NCI-H345 (cell line): ENCODE measurements at places on chromosomes 12 and 14.

DNA sequence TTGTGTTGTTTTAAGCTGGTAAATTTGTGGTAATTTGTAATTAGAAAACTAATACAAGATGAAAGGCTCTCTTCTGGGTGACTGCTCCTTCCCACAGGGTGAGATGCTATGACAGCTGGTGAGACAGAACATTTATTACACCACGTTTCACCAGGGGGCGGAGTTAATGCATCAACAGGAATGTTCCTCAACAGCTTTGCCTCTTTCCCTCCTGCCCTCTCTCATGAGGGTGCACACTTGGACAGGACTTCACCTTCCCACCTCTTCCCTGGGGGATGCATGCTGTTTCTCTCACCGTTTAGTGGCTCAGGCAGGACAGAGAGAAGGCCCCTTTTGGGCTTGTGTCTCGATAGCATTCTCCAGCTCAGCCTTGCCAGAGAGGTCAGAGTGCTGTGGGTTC is 13.4 kb upstream of the PPP1R1A start:
- DNase-seq: no peak

DNA sequence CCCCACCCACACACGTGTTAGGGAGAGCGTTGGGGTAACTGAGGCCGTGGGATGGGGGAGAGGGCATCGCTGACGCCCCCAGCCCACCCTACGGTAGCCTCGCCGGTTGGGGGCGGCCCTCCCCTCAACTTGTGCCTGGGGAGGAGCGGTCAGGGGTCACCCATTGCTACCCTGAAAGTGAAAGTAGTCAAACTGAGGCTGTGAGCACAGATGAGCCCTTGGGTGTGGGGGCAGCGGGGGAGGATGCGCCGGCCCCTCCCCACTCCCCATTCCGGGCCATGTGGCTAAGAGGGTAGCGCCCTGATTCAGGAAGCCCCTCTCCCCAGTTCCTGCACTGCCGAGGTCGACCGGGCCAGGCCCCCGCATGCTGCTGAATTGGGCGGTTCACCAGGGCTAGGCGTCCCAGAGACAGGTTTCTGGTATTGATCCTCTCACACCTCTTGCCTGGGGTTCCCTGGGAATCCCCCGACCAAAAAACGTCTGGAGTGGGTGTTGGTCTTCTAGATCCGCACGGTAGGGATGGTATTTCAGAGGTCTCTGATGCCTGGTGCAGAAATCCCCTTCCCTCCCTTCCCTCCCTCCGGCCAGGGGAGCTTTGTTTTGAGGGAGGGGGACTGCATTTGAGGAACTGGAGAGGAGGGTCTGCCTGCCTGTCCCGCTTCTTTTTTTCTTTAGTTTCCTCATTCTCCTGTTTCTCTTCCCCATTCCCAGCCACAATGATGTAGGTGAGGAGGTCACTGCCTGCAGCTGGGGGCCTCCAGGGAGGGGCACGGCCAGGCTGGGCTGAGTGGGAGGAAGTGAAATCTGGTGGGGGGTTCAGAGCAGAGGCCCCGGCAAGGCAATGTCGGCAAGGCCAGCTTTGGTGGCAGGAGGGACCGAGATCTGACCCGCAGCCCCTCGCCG is 1.0 kb downstream of the SH2B3 start:
- DNase-seq: no peak

- DNase-seq: no peak
Measured at GRCh38 chr12:130178282-130178681, 16.0 kb downstream of the FZD10 start.

DNA sequence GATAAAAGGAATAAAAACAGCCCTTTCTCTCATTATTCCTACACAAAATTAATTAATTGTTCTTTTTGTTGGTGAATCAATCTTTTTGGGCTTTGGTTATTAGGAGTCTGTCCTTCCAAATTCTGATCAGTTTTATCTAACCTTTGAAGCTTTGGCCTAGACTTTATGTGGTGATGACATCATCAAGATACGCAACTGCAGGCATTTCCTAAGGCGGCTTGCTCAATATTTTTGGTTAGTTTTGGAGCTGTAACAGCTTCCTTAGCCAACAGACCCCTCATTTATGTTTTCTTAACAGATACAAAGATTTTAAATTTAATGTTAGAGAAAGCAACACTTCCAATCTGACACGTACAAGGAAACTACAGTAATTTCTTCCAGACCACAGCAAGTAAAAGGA is 87.8 kb upstream of the PDE3A start:
- DNase-seq: no peak

DNA sequence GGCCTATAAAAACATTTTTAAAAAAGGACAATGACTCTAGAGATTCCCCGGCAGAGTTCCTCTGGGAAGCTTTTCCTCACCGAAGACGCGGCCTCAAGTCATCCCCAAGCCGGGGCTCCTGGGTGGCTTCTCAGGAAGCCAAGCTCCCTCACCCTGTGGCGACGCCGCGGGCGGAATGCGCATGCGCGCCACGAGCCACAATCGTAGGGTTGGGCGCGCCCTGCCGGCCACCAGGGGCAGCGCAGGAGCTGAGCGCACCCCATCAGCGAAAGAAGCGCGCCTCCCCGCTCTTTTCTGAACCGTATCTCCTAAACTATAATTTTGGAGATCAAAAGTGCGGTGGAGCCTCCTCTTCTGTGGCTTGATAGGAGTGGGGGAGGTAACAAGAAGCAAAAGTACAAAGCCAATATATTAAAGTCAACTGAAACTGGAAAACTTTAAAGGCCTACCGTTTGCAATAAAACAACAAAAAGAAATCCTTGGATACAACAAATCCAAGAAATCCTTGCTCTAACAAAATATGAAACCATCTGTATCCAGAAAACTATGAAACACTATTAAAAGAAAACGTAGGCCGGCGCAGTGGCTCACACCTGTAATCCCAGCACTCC is 17.4 kb upstream of the CHFR start:
- DNase-seq: no peak

DNA sequence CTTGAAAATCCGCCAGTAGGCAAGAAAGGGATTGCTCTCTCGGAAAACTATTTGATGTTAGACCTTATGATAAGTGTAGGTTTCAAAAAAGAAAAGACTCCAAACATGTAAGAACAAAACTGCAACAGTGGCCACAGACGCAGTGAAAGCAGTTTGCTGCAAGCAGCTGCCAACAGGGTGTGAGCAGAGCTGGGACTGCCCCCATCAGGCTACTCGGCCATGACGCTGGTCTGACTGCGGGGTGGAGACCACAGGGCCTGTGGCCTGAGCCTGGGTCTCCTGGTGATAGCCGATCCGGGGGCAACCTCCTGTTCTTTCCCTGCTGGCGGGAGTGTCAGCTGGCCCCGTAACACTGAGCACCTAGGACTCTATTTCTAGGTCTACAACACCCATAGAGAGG is 63.2 kb downstream of the AMN start:
- DNase-seq: no peak

DNA sequence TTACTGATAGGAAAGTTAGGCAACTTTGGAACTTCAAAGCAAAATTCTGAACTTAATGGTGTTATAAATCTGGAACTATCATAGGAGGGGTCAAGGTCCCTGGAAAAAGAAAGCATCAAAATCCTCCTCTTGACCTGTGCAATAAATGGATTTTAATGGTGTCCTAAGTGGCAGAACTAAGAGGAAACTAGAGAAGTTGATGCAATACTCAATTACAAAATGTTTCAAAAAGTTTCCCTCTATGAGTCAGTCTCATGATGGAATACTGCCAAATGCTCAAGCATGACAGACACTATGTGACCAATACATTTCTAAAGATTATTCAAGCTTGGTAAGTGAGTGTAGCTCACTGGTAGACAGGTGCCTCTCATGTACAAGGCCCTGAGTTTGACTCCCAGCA is 47.7 kb upstream of the ERGIC2 start:
- no peak for DNase-seq

DNA sequence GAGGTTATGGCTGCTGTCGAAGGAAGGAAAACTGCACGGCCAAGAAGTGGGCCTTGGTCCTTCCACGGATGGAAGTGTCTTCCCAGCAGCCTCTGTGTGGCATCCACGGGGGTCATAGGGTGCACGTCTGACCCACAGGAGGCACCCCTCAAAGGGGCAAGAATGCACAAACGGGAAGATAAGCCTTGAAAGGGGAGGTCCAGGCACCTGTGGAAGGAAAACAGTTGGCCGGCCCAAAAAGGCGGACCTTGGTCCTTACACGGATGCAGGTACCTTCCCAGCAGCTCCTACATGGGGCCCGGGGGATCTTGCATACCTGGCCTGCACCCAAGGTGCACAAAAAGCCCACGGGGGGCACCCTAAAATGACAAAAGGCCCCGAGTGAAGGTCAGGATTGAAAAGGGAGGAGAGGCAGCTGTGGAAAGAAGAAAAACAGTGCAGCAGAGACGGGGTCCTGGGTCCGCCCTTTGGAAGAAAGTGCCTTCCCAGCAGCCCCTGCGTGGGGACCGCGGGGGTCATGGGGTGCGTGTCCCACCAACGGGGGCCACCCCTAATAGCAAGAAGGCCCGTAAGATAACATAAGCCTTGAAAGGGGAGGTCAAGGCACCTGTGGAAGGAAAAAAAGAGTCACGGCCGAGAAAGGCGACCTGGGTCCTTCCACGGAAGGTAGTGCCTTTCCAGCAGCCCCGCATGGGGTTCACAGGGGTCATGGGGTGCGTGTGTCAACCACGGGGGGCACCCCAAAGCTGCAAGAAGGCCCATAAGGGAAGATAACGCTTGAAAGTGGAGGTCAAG is 276.1 kb downstream of the ALG10 start:
- DNase-seq: no peak

- no peak for DNase-seq
Measured at GRCh38 chr14:105471297-105471821, 3.3 kb upstream of the CRIP2 start.

DNA sequence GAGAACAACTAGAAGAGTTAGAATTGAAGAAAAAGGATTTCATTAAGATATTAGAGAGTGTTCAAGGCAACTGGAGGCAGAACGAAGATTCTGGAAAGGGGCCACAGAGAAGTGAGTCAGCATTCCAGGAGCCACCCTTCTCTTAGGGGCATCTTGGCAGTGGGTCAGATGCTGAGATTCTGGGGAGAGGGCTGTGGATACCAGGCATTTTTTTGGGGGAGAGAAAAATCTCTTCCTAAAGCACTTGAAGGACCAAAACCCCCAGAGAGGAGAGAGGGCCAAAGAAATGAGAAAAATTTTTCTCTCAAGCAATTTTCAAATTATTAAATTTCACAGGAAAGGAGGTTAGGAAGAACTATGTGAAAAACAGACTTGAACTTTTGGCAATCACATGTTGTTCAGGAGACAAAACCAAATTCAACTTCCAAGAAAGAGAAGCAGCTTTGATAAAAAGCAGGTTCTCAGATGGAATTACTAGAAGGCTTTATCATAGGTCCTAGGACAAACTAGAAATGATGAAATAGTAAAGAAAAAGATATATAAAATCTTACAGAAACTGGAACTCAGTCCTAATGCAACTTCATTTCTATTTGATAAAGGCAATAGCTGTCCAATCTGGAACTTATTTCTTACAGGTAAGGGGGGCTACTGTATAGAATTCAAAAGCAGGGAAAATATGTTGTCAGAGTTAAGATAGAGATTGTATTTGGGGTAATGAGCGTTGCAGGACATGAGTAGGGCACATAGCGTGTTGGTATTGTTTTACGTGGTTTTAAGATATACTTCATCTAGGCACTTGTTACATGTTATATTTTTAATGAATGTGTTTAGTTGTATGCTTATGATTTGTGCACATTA is 1.1 kb upstream of the CLEC2D start:
- DNase-seq: no peak

DNA sequence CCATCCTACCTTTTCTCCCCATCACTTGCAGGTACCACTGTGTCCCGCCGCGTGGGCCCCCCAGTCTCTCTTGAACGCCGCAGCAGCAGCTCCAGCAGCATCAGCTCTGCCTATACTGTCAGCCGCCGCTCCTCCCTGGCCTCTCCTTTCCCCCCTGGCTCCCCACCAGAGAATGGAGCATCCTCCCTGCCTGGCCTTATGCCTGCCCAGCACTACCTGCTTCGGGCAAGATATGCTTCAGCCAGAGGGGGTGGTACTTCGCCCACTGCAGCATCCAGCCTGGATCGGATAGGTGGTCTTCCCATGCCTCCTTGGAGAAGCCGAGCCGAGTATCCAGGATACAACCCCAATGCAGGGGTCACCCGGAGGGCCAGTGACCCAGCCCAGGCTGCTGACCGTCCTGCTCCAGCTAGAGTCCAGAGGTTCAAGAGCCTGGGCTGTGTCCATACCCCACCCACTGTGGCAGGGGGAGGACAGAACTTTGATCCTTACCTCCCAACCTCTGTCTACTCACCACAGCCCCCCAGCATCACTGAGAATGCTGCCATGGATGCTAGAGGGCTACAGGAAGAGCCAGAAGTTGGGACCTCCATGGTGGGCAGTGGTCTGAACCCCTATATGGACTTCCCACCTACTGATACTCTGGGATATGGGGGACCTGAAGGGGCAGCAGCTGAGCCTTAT is 9.2 kb downstream of the ARHGAP9 start:
- DNase-seq: no peak
